Peyer's patch (tissue), 4 donors: ENCODE measurements at places on chromosomes 11 and 22. TPM values are rescaled to one million over a fixed set of nuclear protein-coding genes. Genes with fewer than 3 reads are reported as not detected.
A peak's percentile ranks its signal among the peaks of the same experiment; 100 is the strongest.

GRCh38 chr11:63907808-63908530 lies 9.0 kb downstream of the RCOR2 start:
- no peak overlapping the region for H3K4me3 ChIP-seq
- H3K36me3 ChIP-seq: peaks cover 2% of the 10 kb centered on the region
- no peaks in the 10 kb centered on the region for H3K27me3 ChIP-seq
- no peaks in the 10 kb centered on the region for H3K4me1 ChIP-seq
- DNase-seq: no peak

DNA sequence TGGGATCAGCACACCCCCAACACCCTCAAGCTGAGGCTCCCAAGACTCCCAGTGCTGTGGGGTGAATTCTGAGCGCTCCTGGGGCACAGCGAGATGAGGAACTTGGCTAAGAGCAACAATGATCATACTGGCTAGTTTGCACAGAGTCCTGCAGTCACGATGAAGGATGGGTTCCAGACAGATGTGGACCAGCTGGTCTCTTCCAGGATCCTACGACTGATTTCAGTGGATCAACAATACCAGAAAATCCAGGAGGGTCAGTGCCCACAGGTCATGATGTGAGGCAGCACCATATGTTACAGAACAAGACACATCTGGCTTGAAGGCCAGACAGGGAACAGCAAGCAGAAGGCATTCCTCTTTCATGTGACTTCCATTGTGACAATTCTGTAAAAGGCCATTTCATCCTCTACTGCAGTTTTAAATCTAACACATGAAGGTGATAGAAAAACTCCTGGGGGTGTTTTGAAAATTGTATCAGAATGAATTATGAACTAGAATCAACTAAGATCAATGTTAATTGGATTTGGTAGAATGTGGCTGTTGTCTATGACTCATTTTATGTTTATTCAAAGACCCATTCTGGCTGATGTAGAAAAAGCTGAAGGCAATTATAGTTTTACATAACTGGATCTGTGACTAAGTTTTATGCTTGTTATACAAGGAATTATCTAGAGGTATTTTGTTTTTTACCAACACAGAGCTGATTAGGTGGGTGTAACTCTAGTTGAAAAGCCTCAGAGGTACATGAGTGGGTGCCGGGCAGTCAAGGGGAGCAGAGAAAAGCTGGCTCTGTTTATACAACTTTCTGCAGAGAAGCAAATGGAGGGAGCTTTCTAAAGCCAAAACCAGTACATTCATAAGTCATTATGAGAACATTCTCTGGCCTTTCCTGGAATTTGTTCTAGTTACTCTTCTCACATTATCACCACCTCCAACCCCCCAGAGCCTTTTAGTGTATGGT lies 29.1 kb downstream of the OR52K1 start:
- DNase-seq: no peak
- no peaks in the 10 kb centered on the region for H3K36me3 ChIP-seq
- no peaks in the 10 kb centered on the region for H3K27me3 ChIP-seq
- H3K27ac ChIP-seq: no peak overlapping the region

- H3K4me3 ChIP-seq: no peak overlapping the region
- no peak overlapping the region for H3K27ac ChIP-seq
- H3K27me3 ChIP-seq: no peaks in the 10 kb centered on the region
- H3K4me1 ChIP-seq: peaks cover 10% of the 10 kb centered on the region
Observed at GRCh38 chr11:65621460-65621859, 5.9 kb downstream of the PCNX3 start.

DNA sequence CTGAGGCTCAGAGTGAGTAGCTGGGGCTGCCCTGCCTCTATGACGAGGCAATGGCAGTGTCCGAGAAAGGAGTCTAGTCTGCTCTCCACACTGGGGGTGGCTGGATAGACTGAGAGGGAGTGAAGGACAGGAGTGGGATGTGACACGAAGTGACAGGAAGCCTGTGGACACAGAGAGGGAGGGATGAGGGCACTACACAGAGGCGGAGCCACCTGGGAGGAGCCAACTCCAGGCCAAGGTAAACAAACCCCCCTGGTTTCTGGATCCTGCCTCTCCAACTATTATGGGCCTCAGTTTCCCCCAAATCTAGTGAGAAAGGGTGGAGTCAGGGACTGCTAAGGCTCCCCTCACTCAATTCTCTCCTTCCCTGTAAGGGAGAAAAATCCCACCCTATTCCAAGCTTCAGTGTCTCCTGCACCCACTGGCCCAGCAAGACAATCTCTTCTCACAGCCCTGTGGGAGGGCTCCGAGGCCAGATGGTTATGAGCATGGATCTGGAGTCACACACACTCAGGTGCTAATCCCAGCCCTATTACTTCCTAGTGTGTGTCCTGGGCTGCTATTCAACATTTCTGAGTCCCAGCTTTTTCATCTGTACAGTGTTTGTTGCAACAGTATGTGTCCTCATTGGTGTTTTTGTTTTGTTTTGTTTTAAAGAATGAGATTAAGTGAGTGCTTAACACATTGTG lies 24.9 kb downstream of the ASPHD2 start:
- no peak overlapping the region for H3K27ac ChIP-seq
- no peaks in the 10 kb centered on the region for H3K4me1 ChIP-seq
- no peak overlapping the region for H3K4me3 ChIP-seq
- DNase-seq: no peak

- peaks cover 18% of the 10 kb centered on the region for H3K4me1 ChIP-seq
- no peak overlapping the region for H3K4me3 ChIP-seq
- no peak for DNase-seq
- no peaks in the 10 kb centered on the region for H3K27me3 ChIP-seq
Observed at GRCh38 chr22:20571531-20572007, 64.2 kb downstream of the MED15 start.

Gene XKR3
- total RNA-seq: not detected

DNA sequence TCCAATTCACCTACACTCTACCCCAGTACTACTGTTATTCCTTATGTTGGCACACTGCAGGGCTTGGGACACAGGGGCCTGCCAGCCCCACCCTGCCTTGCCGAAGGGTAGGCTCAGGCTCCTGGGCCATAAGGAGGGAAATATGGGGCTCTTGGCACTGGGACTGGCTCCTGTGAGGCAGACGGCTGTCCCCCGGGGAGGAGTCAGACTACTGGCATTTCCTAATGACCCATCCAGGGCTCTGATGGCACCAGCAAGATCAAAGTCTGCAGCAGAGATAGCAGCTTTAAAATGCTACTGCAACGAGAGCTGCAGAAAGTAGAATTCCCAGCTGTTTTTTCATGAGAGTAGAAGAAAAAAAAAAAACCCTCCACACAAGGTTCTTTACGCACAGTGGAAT lies 42.2 kb upstream of the CYP2D6 start:
- H3K4me1 ChIP-seq: no peaks in the 10 kb centered on the region
- H3K27ac ChIP-seq: peak overlapping the region; percentile 31
- DNase-seq: no peak
- no peak overlapping the region for H3K4me3 ChIP-seq

DNA sequence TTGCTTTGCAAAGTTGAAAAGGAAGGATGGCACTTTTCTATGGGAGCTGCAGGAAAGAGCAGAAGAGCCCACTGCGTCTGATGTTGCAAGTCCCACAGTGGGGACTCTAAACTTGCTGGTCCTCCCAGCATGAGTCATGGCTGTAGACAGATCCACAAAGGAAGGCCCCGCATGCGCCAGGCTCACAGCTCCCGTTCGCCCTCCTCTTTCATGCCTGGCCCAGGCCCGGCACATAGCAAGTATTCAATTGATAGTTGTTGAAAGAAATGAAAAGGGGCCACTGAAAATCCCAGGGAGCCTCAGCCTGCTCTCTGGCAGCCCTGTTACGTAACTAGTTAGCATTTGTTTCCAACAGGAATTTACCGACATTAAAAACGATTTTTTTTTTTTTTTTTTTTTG lies 18.9 kb downstream of the AP1B1 start:
- peaks cover 18% of the 10 kb centered on the region for H3K36me3 ChIP-seq
- no peaks in the 10 kb centered on the region for H3K27me3 ChIP-seq
- H3K4me3 ChIP-seq: no peak overlapping the region
- no peak overlapping the region for H3K27ac ChIP-seq
- H3K4me1 ChIP-seq: no peaks in the 10 kb centered on the region
- DNase-seq: peak; percentile 61

GRCh38 chr11:118051611-118052461 lies 25.0 kb upstream of the TMPRSS4 start:
- H3K4me1 ChIP-seq: peaks cover 4% of the 10 kb centered on the region
- peak overlapping the region; percentile 53 for H3K27ac ChIP-seq
- no peaks in the 10 kb centered on the region for H3K27me3 ChIP-seq
- peak; percentile 81 for DNase-seq
- no peaks in the 10 kb centered on the region for H3K36me3 ChIP-seq
- H3K4me3 ChIP-seq: no peak overlapping the region

Gene LMO1
- total RNA-seq: not detected

GRCh38 chr22:29205594-29206371 lies at the start of gene EMID1:
TSS of gene EMID1 (plus strand) at chr22:29205896. CDS start at chr22:29206039, 143 bp downstream.
- no peaks in the 10 kb centered on the region for H3K36me3 ChIP-seq
- peaks cover 6% of the 10 kb centered on the region for H3K4me1 ChIP-seq
- H3K4me3 ChIP-seq: peak within 1 kb of the TSS; percentile 42
- no peaks in the 10 kb centered on the region for H3K27me3 ChIP-seq
- DNase-seq: no peak

- no peak for DNase-seq
- peaks cover 6% of the 10 kb centered on the region for H3K36me3 ChIP-seq
- H3K27me3 ChIP-seq: no peaks in the 10 kb centered on the region
- H3K27ac ChIP-seq: no peak overlapping the region
- no peak overlapping the region for H3K4me3 ChIP-seq
Observed at GRCh38 chr11:4026389-4026788, 68.2 kb upstream of the RRM1 start.

DNA sequence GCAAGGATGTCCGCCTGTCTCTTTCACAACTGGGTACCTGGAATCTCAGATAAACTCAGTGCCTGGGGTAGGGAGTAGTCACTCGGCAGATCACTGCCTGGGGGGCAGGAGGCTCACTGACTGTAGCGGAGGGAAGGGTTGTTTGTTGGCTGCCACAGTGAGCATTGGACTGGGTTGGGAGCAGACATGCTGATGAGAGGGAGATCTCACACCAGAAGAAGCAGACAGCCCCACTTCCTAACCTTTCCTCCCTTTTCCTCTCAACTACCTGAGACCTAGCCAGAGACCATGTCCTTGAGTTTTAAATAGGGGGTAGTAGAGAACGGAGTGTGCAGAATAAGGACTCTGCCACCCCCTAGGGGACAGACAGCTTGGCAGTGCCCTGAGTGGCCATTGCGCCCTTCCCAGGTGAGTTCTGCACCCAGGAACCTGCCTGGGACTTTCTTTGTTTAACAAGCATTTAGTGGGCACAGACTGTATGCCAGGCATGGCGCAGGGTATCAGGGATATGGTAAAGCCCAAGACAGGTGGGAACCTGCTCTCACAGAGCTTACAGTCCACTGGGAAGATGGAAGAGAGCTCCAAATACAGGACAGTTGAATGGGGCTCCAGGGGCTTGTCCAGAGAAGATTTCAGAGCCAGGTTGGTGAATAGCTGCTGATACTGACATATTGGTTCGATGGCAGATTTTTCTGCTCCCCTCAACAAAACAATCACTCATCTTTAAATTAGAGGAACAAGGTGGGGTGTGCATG lies 115.7 kb upstream of the NNMT start:
- no peak overlapping the region for H3K4me3 ChIP-seq
- peak overlapping the region; percentile 92 for H3K27ac ChIP-seq
- DNase-seq: peak; percentile 75

Gene SCUBE2
- 10.6 TPM for total RNA-seq

Gene SYCE3
- not detected for total RNA-seq

Gene HSPB2
- total RNA-seq: 0.94 TPM

DNA sequence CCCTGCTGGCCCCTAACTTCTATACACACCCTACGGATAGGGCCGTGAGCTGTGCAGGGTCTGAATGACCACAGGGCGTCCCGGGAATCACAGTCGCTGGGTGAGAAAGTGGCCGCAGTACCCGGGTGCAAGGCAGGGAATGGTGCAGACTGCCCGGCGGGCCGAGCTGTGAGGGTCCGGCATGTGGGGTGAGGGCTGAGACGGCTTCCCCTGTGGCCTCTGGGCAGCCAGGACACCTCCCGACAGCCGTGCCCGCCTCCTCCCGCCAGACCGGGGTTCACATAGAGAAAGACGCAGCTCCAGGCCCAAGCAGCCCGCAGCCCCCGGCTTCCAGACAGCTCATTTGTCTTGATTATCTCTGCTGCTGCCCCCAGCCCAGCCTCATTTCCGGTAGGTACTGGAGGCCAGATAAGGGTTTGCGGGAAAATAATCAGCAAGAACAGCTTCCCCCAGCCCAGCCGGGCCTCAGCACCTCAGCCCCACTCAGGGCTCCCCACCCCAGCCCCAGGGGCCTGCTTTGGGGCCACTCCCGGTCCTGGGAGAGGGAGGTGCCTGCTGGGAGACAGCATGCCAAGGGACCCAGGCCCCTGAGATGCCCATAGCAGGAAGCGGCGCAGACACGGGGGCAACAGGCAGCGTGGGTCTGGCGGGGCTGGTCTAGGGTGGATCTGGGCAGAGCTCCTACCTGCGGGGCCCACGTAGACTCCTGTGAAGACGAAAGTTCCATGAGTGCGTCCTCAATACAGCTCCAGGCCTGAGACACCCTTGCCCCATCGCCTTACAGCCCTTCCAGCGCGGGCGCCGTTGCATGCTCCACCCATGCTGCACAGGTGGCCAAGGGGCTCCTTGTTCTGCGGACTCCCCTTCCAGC lies 123.1 kb downstream of the BRD1 start:
- no peak overlapping the region for H3K4me3 ChIP-seq
- H3K36me3 ChIP-seq: no peaks in the 10 kb centered on the region
- no peak overlapping the region for H3K27ac ChIP-seq
- no peaks in the 10 kb centered on the region for H3K4me1 ChIP-seq
- DNase-seq: peak; percentile 28

GRCh38 chr11:122248131-122248530 lies 132.1 kb upstream of the BLID start:
- H3K4me3 ChIP-seq: no peak overlapping the region
- no peak for DNase-seq
- H3K36me3 ChIP-seq: no peaks in the 10 kb centered on the region
- no peaks in the 10 kb centered on the region for H3K4me1 ChIP-seq

Gene CCDC73
- not detected for total RNA-seq

- no peak for DNase-seq
- H3K27me3 ChIP-seq: no peaks in the 10 kb centered on the region
- no peaks in the 10 kb centered on the region for H3K36me3 ChIP-seq
- no peaks in the 10 kb centered on the region for H3K4me1 ChIP-seq
Observed at GRCh38 chr11:73168925-73169579, 26.9 kb upstream of the FCHSD2 start.

- DNase-seq: no peak
- H3K36me3 ChIP-seq: no peaks in the 10 kb centered on the region
- no peaks in the 10 kb centered on the region for H3K27me3 ChIP-seq
- H3K4me3 ChIP-seq: no peak overlapping the region
- H3K4me1 ChIP-seq: no peaks in the 10 kb centered on the region
- H3K27ac ChIP-seq: no peak overlapping the region
Observed at GRCh38 chr11:11636671-11637070, 14.9 kb upstream of the GALNT18 start.

GRCh38 chr11:14309425-14310192 lies 49.4 kb downstream of the RRAS2 start:
- DNase-seq: no peak
- no peak overlapping the region for H3K4me3 ChIP-seq
- H3K36me3 ChIP-seq: no peaks in the 10 kb centered on the region
- H3K27ac ChIP-seq: peak overlapping the region; percentile 27
